GM13976 (cell line): ENCODE measurements at places on chromosomes 3 and 15.

GRCh38 chr3:141368925-141369794 is 856 bp downstream of the ZBTB38 start:
- DNase-seq, result no peak

DNA sequence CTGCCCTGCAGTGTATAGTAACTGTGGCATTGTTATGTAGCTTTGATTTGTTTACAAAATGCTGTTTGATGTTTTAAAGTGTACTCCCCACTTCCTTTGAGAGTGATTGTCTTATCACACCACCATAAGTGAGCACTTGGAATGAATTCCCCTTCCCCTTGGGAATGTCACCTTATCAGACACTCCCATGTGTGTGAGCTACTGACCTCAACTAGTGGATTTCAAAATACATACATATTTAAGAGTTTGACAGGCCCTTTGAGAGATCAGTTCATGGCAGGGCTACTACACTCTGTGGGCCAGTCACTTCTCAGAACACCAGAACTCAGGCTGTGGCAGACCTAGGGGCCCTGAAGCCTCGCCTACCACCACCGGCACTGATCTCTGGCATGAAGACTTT is 547.6 kb downstream of the NR2F2 start:
- DNase-seq, result no peak

DNA sequence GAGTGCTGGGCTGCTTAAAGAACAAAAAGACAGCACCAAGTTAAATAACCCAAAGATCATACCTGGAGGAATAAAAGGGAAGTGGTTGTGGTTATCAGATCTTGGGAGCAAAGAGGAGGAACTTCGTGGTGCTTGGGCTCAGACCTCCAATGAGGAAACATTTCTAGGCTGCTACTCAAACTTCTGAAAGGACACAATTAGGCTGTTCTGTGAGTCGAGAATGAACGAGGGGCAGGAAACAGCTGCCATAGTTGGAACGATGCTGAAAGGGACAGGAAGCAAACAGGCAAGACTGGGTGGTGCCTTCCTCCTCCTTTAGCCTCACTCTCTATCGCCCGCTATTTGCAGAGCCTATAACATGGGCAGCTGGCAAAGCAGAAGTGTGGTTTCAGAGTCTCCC is 276.3 kb upstream of the ARRDC4 start:
- DNase-seq, result no peak

DNA sequence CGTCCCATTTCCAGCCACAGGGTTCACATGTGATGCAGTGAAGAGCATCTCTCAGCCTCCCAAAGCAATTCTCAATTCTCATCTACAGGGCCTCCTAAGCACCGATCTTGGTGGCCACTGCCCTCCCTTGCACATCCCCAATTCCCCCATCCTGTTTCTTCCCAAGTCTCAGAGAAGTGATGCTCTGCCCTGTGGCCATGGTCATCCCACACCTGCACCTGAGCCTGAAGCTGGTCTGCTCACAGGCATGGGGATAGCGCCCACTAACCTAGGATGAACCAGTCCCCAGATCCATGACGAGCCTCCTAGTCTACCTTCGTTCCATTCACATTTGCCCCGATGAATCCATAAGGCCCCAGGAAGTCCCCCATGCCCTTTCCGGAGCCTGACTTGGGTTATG is 201.5 kb downstream of the UACA start:
- DNase-seq, result no peak

DNA sequence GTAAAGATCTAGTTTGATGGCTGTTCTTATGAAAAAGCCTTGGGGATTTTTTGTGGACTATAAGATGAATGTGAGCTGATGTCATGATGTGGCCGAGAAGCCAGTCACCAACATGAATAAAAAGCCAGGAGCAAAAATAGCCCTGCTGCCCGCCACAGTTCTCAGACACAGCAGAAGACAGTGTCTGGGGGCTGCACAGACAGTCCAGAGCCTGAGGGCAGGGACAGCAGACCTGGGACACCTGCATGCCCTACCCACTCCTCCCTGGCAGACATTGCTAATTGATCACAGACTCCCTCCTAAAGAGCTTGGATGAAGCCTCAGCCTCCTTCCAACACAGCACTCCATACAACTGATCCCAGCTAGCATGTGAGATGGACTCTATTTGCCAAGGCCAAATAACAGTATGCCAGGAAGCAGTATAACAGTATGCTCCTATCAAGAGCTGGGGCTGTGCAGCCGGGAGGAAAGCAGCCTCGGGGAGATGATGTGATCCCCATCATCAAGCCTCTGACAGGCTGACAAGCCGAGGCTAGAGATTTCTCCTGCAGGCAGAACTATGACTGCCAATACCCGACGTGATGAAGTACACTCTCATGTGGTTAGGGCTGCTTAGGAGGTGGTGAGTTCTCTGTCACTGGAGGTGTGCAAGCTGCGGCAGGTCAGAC is 105.4 kb upstream of the RPL32 start:
- no peak for DNase-seq

GRCh38 chr3:169148448-169149348 is 514.8 kb downstream of the MECOM start:
- DNase-seq, result no peak

- no peak for DNase-seq
Measured at GRCh38 chr3:105532251-105532650, 165.5 kb downstream of the ALCAM start.

- DNase-seq, result no peak
Measured at GRCh38 chr15:65369651-65370050, 8.2 kb downstream of the IGDCC3 start.

DNA sequence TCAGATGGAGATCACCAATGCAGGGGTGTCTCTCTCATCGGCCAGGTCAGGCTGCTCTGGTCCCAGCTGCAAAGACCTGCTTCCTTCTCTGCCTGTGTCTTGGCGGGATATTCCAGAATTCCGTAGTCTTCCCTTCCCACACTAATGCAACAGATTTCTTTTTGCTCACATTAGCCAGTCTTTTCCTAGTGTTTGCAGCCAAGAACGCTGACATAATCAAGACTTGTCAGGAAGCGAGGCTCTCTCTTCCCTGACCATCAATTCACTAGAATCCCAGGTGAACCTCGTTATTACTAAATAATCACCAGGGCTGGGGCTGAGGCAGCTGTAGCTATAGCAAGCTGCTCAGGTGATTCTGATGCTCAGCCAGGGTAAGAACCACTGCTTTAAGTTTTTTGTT is 43.2 kb upstream of the ACKR4 start:
- no peak for DNase-seq

DNA sequence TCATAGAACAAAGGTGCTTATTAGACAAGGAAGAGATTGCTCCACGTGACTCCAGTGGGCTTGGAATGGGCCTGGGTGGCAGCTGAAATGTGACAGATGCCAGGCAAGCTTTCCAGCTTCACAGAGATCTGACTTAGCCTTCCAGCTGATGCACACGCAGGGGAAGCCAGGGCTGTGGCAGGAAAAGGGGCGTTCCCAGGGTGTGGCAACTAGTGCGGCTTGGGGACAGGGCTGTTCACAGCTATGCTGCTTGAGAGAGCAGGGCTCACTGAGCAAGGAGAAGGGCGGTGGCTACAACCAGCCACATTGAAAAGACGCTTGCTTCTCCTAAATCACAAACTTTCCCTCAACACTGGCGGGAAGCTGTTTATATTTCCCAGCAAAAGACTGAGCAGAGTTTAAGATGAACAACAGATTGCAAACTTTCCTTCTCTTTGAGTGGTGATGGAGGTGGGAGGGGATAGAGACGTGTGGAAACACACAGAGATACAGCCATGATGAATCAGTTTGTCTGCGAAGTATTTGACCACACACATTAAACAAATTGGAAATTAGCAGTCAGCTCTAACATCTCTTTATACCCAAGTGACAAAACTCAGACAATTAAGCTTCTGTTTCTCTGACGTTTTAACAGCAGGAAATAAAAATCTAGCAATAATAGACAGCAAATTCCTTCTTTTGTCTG is 127.5 kb downstream of the BDH1 start:
- no peak for DNase-seq

DNA sequence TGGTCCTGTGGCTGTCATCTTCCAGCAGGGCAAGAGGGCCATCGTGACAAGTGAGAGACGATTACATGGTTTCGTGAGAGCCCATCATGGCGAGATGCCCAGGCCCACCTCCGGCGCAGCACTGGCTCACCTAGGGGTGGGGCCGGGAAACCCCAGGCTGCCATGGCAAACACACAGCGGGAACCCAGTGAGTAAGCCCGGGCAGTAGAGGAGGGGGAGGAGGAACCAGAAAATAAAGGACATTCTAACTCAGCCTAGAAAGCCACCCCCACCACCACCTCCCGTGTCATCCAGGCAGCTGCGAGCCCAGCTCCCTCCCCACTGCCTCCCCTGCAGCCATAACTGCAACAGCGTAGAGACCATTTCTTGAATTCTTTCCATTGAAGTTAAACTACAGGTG is 52.3 kb downstream of the PCSK6 start:
- DNase-seq, result no peak

DNA sequence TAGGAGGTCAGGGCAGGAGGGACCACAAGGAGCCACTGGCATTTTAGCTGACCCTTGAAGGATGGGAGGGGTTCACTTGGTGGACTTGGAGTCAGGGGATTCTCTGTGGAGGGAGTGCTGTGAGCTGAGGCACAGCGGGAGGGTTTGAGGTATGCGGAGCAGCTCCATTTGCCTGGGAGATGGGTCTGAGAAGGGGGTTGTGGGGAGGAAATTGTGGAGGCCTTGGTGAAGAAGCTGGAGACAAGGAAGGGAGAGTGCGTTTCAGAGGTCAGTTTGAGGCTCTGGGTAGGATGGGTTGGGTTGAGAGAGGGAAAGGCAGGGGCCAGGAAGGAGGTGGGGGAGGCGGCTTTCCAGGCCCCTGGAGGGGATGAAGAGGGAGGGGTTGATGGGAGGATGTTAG is 20.2 kb downstream of the PLEKHO2 start:
- no peak for DNase-seq

GRCh38 chr3:47227678-47228077 is 54.9 kb downstream of the KIF9 start:
- peak; percentile 58 for DNase-seq

DNA sequence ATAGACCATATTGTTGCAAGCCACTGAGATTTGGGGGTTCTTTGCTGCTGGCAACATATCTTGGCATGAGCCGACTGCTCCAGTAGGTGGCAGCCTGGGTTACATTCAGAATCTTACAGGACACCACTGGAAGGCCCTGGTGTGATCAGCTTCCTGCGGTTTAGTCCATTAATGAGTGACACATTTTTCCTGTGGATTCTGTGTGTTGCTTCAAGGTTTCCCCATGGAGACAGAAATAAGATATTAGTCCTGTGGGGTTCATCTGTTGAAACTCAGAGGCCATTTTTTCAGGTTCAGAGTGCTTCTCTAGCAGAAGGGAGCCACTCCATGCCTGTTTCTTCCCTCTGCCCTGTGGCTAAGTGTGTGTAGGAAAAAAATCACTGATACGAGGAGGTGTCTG is 116.2 kb downstream of the MFSD1 start:
- DNase-seq, result peak; percentile 24

- DNase-seq, result peak; percentile 51
Measured at GRCh38 chr3:45889337-45889736, 3.0 kb downstream of the CCR9 start.

- DNase-seq, result no peak
Measured at GRCh38 chr3:131480116-131480515, 22.7 kb downstream of the MRPL3 start.

DNA sequence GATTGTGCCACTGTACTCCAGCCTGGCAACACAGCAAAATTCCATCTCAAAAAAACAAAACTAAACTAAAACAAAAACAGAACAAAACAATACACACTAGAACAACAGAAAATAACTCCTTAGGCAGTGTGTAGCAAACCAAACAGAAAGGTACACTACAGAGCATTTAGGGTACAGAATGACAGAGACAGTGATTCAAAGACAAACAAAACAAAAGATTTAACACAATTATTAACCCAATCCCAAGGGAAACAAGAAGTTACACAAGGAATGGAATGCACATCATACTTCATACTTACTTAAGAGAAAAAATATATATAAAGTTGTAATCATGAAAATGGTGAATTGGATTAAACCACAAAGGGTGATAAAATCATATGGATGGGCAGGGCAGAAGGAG is 12.9 kb downstream of the SLC25A20 start:
- DNase-seq, result no peak

DNA sequence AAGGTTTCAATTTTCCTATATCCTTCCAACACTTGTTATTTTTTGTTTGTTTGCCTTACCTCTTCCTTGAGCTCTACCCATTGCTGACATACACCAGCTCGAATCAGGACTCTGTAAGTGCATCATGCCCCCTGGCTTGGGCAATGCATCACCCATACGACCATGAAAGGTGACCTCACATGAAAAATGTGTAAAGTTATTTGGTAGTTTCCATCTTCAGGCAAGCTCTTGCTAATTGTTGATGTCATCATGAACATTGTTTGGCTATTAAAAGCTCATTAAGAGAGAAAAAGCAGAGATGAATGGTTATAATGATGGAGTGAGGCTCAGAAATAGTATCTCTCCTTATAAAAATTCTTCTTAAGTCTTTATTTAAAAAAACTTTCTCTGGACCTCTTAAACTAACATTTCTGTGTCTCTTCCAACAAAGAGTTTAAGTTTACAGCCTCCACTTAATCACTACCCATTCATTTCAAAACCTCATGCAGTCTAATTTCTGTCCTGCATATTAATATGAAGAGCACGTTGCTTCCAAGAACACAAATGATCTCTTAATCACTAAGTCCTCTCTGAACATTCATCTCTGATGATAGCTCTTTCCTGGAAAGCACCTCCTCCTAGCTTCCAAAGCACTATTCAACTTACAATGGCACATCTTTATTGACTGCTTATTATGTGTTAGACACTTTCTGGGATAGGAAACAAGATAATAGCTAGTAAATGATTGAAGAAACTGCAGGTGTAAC is 236.3 kb downstream of the NFKBIZ start:
- no peak for DNase-seq

DNA sequence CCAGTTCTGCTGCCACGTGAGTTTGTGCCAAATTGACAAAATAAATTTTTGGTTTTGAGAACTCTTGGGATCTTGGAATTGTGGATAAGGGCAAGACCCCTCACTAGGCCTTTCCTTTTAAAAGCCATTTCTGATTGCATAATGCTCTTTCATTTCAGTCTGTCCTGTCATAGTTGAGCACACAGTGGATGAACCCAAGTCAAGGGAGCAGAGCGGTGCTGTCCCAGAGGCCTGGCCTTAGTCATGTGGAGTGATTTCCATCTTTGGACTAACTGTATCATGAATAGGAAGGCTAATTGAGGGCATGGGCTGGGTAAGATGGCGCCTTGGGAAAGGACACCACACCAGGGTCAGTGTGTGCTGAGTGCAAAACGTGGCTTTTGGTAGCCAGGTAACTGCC is 304.0 kb downstream of the UACA start:
- no peak for DNase-seq

- no peak for DNase-seq
Measured at GRCh38 chr3:57158813-57159738, 6.1 kb downstream of the IL17RD start.

DNA sequence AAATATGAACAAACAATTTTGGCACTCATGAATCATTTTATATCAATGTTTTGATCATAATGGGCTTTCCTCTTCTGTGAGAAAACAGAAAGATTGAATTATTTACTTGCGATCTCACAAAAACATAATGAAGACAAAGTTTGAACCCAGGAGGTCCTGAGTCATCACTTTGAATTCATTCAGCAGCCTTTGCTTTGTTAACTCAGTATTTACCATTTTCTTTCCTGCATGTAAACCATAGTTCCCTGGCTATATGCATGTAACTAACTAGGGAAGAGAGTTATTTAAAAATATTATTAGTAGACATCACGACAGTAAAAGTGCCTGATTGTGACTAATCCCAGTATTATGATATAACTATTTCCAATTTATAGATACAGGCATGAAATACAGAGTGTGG is 1026.2 kb downstream of the PLOD2 start:
- DNase-seq, result no peak
